T-cell (primary cell): ENCODE measurements at places on chromosomes 6 and 20.

DNA sequence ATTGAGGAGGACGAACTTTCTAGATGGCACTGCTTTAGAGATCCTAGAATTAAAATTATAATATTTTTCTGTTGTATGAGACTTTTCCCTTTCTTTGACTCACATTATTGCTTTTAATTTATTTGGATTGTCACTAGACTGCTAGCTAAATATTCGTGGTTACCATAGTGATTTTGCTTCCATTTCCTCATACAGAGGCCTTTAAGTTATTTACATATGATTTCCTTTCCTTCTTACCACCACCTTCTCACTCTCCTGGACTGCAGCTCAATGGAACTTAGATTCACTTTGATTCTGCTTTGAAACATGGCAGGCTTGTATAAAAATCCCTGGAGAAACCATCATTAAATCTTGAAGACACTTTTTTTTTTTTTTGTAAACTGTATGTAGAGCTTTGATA is 222.9 kb downstream of the LAMA2 start:
- DNase-seq, result no peak

DNA sequence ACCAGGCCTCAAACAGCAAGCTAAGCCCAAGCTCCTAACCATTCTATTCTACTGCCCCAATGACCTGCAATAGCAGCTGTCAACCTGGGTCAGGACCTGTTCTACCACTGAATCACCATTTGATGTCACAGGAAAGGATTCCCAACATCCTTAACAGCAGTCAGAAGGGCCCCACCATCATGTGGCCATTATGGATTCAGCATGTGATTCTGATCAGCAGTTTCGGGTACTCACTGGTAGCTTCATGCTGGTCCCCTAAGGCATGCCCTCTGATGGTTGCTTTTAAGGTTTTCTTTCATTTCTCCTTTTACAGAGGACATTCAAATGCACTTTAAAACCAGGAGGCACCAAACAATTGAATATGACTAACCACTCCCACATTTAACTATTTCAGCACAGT is 37.3 kb upstream of the MAP7 start:
- DNase-seq, result no peak

DNA sequence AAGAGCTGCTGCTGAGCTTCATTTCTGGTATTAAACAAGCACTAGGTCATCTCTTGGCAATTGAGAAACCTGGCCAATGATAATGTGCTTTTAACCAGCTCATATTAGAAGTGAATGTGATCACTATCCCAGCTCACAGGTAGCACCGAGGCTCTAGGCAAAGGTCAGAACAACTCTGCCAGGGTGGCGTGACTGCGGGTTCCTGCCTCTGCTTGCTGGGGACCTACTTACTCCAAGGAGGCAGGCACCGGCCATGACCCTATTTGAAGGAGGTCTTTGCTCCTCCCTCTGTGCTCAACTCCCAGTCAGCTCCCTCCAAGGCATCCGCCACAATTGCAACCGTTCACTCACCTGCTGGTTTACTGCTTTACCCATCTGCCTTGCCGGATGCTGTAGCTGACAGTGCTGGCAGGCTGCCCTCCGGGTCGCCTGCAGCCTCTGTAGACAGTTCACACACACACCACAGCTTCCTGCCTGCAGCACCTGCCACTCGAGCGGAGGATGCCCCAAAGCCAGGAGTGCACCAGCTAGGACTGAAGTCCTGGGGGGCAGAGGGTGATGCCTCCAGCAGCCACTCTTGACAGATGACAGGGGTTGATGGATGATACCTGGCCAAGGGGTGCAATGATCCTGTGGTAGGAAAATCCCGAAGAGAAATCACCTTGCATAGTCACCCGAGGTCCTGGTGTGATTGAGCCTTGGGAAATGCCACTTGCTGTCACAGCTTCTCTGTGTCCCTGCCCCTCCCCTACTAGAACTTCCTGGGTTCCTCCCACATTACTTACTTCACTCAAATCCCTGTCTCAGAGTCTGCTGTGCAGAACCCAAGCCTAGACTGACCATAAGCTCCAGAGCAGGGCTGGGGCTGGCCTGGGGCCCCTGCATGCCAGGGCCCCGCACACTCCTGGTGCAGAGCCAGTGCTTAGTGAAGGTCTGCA is 8.8 kb upstream of the VSX1 start:
- DNase-seq, result peak; percentile 73

- no peak for DNase-seq
Measured at GRCh38 chr20:17856024-17856564, 112.5 kb downstream of the SNX5 start.

DNA sequence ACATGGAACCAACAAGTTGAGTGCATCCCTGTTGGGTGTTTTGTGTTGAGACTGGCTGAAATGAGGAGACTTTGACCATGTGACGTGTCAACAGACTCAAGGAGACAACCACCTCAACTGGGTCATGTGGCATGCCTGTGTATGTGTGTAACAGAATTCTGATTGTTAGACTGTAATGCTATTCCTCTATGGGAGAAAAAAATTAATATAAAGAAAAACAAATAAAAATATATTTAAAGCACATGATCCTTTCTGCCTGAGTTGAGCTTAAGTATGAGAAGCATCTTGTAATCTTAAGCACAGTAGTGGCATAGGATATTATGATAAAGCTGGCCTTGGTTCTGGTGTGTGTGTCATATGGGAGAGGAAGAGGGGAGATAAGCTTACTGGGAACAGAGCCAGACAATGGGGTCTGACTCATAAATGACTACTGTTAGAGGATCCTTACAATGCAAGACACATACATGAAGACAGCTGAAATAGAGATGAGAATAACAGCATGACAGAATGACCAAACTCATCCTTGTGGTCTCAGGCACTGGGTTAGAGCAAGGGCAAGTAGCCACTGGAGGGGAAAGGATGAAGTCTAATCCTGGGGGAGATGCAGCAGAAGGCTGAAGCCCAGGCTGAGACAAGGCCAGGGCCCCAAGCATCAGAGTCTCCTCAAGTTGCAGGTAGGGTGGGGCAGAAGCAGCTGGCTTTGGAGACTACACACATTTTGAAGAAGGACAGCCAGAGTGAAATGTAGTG is 9.2 kb downstream of the TP53INP2 start:
- DNase-seq, result no peak

DNA sequence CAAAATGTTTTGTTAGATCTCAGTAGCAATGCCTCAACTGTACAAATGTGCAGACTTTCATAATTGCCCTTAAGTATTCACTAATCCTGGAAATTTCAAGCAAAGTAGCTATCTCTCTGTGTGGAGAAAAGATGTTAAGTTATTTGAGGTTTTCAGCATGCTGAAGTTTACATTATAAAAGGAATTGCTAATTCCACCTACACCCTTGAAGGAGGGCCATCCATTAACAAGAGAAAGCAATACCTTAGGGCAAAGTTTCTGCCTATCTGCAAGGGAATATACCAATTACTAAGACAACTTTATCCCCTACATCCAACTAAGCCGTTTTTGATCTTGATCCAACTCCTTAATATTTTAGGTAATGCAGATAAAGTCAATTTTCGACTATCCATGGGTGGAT is 380.7 kb upstream of the BTBD3 start:
- DNase-seq, result no peak

GRCh38 chr6:143337201-143337949 is 113.1 kb downstream of the ADAT2 start:
- DNase-seq, result peak; percentile 14

DNA sequence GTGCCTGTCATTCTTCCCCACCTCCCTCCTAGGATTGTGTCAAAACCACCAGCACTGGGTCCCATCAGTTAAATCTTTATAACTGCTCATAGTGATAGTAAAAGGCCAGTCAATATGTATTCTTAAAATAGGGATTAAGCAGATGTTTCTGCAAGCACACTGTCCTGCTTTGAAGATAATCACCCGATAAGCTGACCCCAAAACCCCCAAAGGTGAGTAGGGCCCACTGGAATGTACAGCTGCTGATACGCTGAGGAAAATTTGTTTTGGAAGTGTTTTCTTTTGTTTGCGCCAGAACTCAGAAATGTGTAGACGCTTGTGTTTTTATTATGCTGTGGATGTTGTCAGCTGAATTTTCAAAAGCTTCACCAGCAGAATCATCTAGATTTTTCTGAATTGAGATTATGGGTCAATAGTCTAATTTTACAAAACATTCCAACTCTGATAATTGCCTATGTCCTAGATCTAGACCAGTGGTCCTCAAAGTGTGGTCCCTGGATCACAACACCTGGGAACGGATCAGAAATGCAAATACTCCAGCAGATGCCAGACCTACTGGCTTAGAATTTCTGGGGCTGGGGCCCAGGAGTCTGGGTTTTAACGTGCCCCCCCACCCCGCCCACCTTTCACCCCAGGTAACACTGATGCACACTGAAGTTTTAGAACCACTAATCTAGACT is 11.4 kb downstream of the BFSP1 start:
- no peak for DNase-seq

- DNase-seq, result no peak
Measured at GRCh38 chr6:6793388-6794250, 205.1 kb downstream of the LY86 start.

DNA sequence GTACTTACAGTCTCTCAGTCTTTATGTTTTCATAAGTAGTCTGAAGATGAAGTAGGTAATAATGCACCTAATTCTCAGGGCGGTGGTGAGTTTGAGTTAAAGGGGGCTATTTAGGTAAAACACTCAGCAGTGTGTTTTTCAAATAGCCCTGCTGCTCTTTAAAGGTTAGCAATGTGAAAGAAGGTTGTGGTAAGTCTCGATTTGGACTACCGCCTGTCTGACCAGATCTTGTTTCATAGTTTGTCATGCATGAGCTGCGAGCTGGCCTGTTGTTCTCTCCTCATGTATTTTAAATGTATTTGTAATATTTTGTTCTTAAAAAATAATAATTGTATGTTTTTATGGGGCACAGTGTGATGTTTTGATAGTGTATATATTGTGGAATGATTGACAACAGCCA is 340.2 kb downstream of the DHX35 start:
- no peak for DNase-seq

DNA sequence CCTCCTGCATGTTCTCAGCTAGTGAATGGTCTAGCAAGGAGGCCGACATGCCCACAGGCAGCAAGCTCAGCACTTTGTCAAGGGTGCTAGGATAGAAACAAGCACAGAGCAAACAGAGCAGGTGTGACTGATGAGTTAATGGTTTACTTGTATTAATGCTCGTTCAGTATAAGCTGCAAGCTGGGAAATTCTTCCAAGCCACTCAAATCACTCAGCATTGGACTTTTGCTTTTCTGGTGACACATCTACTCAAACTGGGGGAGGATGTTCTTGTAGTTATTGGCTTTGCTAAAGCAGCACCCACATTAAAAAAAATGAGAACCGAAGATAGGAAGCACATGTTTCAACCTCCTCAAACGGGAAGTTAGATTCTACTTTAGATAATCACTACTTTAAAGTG is 43.1 kb upstream of the NEDD9 start:
- DNase-seq, result no peak

DNA sequence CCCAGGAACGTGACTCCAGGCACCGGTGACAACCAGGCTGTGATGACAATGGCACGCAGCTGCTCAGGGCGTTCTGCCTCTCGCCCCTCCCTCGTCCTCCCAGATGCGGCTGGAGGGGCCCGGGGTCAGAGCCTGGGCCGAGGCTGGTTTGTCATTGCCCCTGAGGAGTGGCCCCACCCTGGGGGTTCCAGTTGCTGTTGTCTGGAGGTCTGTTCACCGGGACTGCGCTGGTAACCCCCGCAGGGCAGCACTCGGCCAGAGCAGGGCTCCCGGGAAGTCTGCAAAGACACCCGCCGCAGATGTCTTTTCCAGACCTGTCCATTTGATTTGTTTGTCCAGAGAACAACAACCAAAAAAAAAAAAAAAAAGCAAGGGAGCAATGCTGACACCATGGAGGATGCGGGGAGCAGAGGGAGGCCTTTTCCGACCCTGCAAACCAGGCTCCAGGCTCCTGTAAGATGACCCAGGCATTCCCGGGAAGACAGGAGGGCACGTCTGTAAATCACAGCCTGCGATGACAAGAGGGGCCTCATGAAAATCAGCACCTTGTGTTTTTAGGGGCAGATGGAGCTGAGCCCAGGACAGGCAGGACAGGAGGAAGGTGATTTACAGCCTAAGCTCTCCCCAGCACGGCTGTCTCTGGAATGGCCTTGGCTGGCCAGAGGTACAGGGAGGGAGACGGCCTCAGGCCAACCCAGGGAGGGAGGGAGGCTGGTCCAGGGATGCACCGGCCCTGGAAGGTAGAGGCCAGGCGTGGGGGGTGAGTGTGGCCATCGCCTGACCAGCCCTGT is 189.3 kb downstream of the ERMARD start:
- DNase-seq, result no peak

DNA sequence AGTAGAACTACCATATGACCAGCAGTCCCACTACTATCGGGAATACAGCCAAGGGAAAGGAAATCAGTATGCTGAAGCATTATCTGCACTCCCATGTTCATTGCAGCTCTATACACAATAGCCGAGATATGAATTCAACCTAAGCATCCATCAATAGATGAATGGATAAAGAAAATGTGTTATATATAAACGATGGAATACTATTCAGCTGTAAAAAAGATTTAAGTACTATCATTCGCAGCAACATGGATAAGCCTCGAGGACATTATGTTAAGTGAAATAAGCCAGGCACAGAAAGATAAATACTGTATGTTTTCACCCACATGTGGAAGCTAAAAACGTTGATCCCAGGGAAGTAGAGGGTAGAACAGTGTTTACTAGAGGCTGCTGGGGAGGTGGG is 44.1 kb downstream of the DTNBP1 start:
- DNase-seq, result no peak

DNA sequence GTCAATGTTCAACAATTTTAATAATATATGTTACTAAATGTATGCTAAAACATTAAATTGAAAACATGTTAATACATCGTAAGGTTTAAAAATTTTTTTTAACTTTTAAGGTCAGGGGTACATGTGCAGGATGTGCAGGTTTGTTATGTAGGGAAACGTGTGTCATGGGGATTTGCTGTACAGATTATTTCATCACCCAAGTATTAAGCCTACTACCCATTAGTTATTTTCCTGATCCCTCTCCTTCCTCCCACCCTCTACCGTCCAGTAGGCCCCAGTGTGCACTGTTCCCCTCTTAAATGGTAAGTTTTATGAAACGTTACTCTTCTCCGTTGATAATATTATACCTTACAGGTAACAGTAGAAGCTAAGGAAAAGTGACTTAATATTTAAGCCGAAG is 15.8 kb downstream of the PDE7B start:
- no peak for DNase-seq

GRCh38 chr6:35742842-35743241 is 6.0 kb downstream of the ARMC12 start:
- DNase-seq, result no peak

GRCh38 chr6:26520237-26520849 is 17.8 kb upstream of the HMGN4 start:
- DNase-seq, result no peak
